Chondrocyte (in vitro differentiated cells): ENCODE measurements at places on chromosomes 2 and 18.

DNA sequence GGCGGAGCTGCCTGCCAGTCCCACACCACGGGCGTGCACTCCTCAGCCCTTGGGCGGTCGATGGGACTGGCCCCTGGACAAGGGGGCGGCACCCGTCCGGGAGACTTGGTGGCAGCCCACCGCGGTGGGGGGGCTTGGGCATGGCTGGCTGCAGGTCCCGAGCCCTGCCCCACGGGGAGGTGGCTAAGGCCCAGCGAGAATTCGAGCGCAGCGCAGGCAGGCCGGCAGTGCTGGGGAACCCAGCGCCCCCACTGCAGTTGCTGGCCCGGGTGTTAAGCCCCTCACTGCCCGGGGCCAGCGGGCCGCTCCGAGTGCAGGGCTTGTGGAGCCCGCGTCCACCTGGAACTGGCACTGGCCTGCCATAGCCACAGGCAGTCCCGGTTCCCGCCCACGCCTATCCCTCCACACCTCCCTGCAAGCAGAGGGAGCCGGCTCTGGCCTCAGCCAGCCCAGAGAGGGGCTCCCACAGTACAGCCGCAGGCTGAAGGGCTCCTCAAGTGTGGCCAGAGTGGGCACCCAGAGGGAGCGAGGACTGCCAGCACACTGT lies 742.9 kb upstream of the DDX18 start:
- DNase-seq, result peak; percentile 91

- no peak for DNase-seq
These were observed 84.5 kb upstream of the SLC1A4 start for GRCh38 chr2:64904413-64905329.

GRCh38 chr2:43519643-43520221 lies 76.1 kb downstream of the THADA start:
- DNase-seq, result no peak

- no peak for DNase-seq
These were observed 668.7 kb downstream of the SLC4A3 start for GRCh38 chr2:220296174-220296573.

- DNase-seq, result no peak
These were observed 142.3 kb upstream of the NCKAP5 start for GRCh38 chr2:133710613-133711012.

DNA sequence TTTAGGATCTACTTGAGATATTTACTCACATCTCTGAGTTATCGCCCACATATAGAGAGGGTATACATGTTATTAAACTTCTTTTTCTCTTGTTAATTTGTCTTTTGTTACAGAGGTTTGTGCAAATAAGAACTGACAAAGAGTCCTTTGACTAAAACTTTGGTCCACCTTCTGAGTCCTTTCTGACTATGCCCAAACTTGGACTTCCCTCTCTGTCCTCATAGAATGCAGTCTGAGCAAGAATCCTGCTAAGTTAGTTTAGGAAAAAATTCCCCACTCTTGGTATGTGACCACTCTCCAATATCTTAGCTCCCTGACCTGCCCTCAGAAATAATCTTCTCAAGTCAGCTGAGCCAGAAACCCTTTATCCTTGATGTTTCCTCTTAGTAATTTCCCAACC lies 257.5 kb upstream of the REG3G start:
- DNase-seq, result no peak

DNA sequence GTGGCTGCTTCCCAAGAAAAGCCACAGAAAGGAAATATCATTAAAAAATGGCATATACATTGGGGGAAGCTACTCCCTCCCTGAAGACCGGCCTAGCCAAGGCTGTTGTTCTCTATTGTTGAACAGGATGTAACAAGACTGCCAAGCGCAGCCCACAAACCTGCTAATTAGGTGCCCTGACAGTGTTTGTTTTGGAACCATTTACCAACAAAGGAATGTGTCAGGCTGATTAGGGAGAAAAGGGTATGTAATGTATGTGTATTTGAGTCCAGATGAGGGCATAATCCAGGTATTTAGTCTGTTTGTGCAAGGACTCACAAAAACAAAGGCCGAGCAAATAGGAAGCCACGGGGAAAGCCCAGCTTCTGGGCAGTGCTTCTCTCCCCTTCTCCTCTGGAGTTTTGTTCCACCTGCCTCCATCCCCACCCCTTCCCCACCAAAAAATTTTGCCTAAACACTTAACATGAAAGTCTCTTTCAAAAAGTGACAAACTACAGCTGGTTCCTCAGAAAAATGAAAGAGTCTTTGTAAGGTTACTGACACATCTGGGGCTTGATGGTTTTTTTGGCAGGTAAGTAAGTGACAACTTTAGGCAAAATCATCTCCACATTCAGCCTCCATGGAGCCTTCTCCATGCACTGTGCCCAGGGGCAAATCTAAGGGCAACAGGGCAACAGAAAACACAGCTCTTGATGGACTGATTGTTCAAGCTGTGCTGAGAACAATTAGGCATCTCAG lies 78.3 kb upstream of the FZD5 start:
- no peak for DNase-seq

GRCh38 chr2:15293262-15293937 lies 267.7 kb downstream of the NBAS start:
- no peak for DNase-seq
